Left forelimb (tissue), 1 donor: ENCODE measurements at places on chromosomes 5 and 9.

- DNase-seq: no peak
These were observed 61.4 kb downstream of the FOXD1 start for GRCh38 chr5:73387149-73387591.

GRCh38 chr9:113221800-113222481, 597 bp downstream of the SLC31A1 start:
- DNase-seq: no peak

GRCh38 chr5:57246426-57246825, 72.6 kb downstream of the GPBP1 start:
- DNase-seq: no peak

- no peak for DNase-seq
These were observed 40.0 kb downstream of the KCTD16 start for GRCh38 chr5:144210655-144211054.

DNA sequence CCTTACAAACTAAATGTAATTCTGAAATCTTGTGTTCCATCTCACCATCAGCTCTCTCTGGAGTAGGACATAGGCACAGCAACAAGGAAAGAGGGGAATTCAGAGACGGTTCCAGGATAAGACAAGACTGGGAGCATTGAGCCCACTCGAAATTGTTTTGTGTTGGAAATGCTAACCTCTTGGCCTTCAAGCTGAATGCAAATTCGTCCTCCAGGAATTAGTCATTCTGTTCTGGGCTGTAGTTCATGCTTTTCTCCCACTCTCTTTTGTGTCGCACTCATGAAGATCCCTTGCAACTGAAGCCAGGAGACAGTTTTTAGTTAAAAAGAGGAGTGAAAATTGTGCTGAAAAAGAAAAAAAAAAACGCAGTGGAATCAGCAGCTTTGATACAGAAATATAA, 121.7 kb upstream of the SEMA6A start:
- no peak for DNase-seq

DNA sequence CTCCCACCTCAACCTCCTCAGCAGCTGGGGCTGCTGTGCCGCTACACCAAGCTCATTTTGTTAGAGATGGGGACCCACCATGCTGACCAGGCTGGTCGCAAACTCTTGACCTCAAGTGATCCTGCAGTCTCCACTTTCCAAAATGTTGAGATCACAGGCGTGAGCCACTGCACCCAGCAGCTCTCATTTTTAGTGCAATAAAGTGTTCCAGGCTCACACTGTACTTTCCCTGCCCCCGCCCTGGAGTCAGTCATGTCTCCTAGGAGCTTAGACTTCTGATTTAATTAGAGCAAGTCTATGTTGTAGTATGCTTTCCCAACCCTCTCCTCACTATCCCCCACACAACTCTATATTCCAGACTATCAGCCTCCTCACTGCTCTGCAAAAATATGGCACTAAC, 238.0 kb upstream of the ACTBL2 start:
- no peak for DNase-seq

DNA sequence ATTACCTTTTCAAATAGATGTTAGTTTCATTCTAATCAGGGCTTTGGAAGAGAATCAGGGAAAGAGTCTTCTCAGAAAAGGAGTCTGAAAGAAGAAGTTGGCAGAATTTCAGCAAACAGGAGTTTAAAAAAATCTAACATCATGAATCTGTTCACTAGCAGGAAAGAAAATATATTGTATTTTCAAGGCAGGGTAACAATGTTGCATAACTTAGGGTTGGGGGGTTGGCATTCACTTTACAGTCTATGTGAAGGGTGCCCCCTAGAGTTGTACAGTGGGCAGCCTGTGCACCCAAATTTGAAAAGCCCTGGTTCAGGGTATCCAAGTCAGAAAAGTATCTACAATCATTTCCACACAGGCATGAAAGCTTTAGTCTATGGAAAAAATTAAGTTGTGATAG, 348.4 kb upstream of the SLC30A5 start:
- DNase-seq: no peak

DNA sequence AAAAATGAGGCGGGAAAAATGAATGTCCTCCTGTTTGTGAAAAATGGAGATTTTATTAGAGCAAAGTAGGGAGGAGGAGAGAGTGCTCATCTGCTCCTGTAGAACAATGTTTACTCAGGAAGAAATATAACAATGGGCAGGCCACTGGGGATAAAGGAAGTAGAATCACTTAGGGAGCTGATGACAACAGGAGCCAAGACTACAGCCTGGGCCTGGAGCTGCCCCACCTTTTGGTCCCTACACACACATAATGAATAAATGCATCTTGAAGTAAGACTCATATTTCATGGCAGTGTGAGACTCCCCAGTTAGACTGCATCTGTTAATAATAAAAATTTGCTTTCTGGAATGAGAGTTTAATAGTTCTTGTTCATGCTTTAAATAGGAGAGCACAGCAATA, 1939.8 kb downstream of the EFNA5 start:
- DNase-seq: no peak

DNA sequence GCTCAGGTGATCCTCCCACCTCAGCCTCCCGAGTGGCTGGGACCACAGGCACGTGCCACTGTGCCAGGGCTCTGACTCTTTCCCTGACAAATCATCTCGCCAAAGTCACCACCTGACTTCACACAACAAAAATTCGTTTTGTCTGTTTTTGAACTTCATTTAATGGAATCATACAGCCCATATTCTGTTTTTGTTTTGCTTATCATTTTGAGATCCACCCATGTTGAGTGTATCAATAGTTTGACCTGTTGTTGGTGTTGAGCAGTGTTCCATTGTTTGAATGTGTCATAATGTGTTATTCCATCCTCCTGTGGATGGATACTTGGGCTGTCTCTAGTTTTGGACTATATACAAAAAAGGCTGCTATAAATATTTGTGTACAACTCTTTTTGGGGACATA, 6.9 kb upstream of the UBE2D2 start:
- DNase-seq: no peak

GRCh38 chr5:6490246-6490645, 41.6 kb downstream of the UBE2QL1 start:
- no peak for DNase-seq

DNA sequence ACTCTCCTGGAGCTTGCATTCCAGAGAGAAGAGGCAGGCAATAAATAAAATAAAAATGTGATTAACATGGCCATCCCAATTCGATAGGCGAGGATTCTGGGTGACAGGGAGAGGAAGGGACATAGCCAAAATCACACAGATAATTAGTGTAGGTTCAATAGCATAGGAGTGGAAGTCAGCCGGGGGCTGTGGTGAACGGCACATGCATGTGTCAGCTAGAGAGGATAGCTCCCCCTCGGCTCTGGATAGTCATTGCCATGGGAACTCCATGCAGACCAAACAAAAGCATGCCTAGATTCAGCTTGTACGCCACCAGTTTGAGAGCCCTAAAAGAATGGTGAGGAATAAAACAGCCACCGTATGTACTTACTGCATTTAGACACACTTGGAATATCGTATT, 223.5 kb downstream of the GRIA1 start:
- DNase-seq: no peak

DNA sequence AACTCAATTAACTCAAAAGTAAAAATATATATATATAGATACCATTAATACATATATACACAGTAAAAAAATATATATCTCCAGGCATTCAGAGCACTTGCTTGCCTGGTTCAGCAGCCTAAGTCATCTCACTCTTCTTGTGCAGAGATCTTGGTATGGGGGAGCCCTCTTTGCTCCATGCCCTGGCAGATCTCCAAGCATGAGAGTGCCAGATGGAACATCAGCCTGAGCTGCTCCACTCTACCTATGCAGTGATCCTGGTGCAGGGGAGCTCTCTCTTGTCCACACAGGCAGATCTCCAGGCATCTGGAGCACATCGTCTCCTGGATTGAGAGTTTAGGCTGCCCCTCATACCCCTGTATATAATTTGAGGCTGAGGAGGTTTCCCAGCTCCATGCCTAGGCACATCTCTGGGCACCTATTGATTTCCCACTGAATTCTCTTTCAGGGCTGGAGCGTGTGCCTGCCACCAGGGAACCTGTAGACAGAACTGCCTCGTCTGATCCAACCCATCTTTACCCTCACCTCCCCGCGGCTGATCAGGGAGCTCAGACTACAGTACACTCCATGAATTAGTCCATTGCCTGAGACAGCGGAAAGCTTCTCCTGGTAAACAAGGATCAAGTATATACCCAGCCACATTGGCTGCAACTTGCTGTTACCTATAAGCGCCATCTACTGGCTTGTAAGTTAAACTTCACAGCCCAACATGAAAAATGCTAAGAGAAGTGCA, 342.4 kb upstream of the GRIA1 start:
- no peak for DNase-seq

GRCh38 chr9:92961627-92962302, 14.4 kb downstream of the FGD3 start:
- DNase-seq: no peak

- no peak for DNase-seq
These were observed 40.3 kb downstream of the GLRX start for GRCh38 chr5:95782181-95782580.

DNA sequence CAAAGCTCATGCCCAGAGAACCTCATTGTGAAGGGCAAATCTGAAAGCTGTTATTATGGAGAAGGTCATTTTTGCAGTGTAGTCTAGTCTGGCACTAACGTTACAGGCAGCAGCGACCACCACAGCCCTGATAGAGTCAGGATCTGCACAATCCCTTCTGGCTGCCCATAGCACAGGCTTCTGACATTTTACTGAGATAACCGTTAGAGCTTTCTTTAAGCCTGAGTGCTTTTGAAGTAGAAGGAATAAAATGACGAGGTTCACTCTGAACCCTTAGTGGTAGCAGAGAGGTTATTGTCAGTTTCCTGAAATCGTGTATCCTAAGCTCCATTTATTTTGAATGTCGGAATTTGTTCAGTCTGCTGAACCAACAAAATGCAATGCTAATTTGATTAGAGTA, 505.1 kb downstream of the CDH12 start:
- no peak for DNase-seq

GRCh38 chr5:42993516-42994245, 46.4 kb downstream of the ANXA2R start:
- no peak for DNase-seq

- no peak for DNase-seq
These were observed 7.0 kb upstream of the SIL1 start for GRCh38 chr5:139205124-139205523.

- no peak for DNase-seq
These were observed 279.3 kb downstream of the YTHDC2 start for GRCh38 chr5:113792806-113793205.

DNA sequence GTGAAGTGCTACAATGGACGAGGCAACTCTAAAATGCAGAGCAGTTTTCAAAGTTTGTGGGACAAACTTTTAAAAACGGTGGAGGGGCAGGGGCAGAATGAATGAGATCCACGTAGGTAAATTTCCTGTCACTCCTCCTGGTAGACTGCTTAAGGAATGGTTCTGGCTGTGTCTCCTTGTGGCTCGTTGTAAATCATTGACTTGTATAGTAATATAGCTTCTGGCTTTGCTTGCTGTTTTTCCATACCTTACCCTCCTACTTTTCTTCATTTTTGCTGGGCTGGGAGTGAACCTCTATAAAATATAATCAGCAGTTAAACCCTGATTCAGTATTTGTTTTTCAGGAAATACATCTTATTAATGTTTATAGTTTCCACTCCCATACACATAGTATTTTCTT, 235.7 kb downstream of the TUSC1 start:
- no peak for DNase-seq

DNA sequence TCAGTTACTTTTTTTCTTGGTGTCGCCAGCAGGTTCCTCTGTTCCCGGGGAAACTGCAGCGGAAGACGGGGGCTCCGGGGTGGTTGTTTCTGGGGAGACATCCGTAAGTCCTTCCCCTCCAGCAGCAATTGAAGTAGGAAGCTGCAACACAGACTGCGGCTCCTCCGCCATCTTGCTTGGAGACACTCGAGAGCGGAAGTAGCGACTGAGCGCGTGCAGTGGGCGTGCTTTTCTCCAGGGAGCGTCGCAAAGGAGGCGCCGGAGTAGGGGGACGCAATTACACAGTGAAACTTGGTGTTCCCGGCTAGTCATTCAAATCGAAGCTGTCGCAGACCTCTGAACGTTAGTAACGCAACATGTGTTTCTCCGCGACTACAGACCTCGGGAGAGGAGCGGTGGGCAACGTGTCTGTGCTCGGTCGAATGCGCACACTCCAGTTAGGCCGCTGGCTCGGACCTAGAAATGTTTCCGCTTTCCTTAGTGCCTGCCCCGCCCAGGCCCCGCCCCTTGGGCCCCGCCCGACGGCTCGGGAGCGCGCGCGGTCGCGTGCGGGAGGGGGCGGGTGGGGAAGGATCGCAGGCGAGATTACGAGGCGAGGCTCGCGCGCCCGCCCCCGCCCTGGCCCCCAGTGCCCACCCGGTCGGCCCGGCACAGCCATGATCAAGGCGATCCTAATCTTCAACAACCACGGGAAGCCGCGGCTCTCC, at the start of the genes AP3S1 and ATG12:
Gene AP3S1 (plus strand): TSS at position 554 of the 707 bp plus-strand sequence. CDS start 103 bp downstream, at position 657.
Gene ATG12 (minus strand): TSS at position 184 of the 707 bp plus-strand sequence. CDS start 13 bp downstream, at position 171.
- DNase-seq: peak; percentile 96

DNA sequence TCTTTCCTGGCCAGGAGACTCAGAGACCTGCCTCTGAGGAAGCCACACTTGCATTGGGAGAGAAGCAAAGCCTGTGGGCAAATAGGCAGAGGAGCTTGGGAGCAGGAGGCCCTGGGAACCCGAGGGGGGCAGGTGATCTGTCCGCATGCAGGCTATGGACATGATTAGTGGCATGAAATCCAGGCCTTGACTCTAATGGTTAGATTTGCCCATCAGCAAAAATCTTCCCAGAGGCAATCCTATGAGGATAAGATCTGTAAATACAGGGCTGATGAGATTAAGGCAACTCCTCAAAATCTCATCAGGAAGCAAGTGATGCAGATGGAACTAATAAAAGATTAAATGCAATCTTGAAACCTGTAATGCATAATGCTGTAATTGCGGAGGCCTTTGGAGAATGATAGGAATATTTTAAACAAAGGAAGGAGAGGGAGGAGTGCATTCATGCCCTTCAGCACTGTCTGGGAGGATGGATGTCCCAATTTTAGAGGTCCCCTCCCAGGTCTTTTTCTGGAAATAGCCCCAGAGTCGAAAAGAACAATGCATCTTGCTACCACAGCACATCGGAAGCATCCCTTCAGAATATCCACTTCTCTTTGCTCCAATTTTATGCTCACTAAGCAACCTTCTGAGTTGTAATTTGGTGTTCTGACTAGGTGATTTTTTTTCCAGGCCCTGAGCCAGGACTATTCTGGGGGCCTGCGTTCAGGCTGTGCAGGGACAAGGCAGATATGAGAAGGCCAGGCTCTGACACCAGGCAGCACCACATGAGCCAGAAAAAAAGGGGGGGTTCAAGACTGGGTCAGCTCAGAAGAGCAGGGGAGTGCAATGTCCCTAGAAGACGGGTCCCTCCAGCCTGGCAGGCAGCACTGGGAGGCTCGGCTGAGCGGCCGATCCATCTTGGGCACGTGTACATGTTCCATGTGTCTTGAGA, 66.5 kb downstream of the MED10 start:
- no peak for DNase-seq

DNA sequence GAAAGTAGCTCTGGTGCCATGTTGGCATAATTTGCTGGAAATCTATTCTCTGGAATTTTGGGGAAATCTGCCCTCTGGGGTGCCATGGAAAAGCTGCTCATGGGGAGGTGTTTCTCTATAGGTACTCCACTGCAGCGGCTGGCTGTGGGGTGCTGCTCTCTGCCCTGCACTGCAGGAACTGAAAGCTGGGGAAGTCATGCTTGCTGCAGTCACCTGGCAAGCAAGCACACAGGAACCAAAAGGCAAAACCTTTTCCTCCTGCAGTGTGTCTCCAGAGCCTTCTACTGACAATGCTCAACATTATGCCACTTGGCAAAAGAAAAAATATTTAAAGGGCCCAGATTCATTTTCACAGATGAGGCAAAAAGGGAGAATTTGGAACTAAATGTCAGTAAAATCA, 25.8 kb upstream of the CARNMT1 start:
- no peak for DNase-seq
